ENCODE measurements at places on chromosomes 2 and 18.

- DNase-seq = no peak
These were observed 927.0 kb upstream of the CRIM1 start for GRCh38 chr2:35428548-35428947.

GRCh38 chr2:111135237-111135909 lies 14.7 kb downstream of the BCL2L11 start:
- DNase-seq = no peak

- DNase-seq = no peak
These were observed 2.4 kb downstream of the FARP2 start for GRCh38 chr2:241358470-241358869.

GRCh38 chr2:128416109-128416785 lies 97.6 kb upstream of the HS6ST1 start:
- no peak for DNase-seq

DNA sequence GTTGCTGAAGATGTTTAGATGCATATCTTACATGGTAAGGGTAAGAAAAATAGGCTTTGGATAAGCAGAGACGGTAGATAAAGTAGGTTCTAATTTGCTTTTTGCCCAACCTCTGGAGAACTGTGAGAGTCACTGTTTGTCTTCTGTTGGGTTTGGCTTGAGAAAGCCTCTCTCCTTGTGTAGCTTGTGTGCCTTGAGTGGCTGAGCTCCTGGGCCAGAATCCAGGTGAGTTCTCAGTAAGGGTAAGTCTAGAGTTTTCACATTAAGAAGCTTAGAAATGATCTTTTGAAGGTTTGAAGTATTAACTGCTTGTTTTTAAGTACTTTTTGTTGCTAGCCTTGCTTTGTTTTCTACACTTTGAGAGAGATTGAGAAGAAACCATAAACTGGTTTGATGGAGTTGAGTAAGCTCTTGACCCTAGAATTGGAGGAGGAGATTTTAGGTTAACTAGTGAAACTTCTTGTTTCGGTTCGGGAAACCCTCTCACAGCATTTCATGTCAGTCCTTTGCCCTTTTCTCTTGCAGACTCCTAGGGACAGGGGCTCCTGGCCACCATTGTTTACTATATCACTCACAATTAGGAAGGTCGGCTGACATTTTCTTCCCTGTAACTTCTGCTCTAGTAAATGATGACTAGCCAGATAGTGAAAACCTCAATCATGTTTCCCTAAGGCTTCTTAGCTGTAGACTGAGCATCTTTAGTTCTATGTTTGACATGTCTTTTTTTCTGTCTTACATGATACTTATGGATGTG lies 26.0 kb downstream of the MAP4K4 start:
- no peak for DNase-seq

GRCh38 chr2:74378007-74378406 lies 2.1 kb downstream of the DCTN1 start:
- DNase-seq = no peak

GRCh38 chr2:179550214-179550613 lies 285.6 kb upstream of the SESTD1 start:
- no peak for DNase-seq

- no peak for DNase-seq
These were observed 287.5 kb upstream of the PARD3B start for GRCh38 chr2:204257781-204258180.

- no peak for DNase-seq
These were observed 28.9 kb downstream of the PRKRA start for GRCh38 chr2:178422097-178422496.

DNA sequence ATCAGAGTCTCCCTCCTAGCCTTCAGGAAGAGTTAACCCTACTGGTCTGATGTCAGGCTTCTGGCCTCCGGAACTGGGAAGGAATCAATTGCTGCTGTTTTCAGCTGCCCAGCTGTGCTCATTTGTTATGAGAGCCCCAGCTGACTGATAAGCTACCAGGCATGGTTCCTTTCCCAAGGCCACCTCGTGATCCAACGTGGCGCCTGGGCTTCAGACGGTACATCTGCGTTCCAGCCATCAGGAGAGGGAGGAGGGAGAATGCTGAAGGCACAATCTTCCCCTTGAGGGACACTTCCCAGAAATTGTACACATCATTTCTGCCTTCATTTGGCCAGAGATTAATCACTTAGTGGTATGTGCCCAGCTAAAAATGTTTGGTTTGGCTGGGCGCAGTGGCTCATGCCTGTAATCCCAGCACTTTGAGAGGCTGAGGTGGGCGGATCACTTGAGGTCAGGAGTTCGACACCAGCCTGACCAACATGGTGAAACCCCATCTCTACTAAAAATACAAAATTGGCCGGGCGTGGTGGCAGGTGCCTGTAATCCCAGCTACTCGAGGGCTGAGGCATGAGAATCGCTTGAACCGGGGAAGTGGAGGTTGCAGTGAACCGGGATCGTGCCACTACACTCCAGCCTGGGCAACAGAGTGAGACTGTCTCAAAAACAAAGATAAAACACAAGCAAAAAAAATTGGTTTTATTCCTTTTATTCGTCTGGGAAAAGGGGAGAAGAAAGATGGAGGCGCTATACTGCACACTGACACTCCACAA lies 10.5 kb upstream of the ARMC9 start:
- no peak for DNase-seq

- no peak for DNase-seq
These were observed 34.2 kb upstream of the MLPH start for GRCh38 chr2:237452861-237453260.

DNA sequence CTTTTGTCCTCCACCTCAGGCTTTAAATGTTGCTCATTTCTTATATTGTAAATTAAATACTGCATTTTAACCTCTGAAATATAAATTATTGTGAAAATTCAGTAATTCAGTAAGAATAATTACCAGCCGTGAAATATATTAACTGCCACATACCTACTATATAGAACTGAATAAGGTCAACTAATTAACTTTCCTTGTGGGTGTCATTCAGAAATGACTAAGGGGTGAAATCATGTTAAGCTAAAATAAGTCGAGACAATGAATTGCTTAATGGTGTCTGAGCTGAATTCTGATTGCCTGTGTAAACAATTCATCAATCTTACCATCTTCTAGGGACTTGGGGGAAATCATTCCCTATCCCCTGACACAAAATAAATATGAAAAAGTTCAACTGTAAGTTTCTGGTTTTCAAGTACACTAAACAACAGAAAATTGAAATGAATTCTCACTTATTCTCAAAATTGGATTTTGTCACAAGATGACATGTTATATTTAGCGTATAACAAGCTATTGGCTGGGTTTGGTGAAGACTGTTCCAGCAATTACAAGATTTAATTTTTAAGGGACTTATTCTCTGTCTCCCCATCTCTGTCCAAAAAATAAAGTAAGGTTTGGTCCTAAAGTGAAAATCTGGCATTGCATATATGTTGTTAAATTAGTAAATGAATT lies 255.1 kb downstream of the METTL4 start:
- no peak for DNase-seq

GRCh38 chr18:9876867-9877654 lies 8.7 kb upstream of the TXNDC2 start:
- DNase-seq = no peak

DNA sequence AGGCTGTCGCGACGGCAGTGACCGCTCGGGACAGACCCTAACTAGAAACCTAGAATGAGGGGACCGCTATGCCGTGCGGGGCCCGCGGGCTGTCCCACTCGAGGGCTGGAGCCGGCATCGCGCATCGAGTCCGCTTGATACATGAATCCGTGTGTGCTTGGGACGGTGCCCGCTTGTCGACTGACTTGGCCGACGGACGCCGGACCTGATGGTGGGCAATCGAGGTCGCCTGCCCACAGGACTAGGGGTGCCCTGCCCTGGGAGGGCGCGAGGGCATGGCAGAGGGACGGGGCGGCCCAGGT lies 749 bp upstream of the PTMA start:
- DNase-seq = peak; percentile 49

DNA sequence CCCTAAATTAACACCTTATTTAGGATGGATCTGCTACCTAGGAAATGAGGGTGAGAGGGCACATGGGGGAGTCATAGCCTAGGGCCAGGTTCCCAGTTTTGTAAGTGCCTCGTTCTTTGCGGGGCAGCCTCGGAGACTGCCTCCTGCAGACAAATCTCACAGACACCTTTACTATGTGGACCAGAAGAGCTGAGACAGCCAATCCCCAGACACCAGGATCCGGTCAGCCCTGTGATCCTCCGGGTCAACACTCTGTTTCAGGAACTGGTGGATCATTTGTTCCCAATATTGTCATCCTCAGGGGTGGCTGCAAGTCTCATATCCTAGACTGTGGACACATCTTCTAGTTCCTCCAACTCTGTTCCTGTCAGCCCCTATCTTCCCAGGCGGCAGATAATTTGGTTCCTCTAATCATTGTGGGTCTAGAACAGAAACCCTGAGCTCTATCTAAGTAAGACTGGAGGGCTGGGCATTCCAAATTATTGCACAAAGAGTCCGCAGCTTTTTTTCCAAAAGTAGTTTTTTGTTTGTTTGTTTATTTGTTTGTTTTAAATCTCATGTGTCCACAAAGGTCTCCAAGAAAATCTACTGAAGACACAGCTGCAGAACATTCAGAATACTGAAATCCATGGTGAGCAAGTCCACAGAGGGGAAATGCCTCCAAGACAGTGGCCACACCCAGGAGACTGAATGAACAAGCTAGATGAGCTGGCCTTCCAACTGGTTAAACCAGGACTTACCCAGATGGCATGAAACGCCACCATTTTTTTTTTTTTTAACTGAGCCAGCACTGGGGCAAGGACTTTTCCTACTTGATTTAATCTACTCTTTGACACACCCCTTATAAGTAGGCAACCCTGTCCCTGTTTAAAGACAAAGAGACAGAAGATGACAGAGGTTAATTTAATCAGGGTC lies 6.2 kb upstream of the GDF7 start:
- no peak for DNase-seq

DNA sequence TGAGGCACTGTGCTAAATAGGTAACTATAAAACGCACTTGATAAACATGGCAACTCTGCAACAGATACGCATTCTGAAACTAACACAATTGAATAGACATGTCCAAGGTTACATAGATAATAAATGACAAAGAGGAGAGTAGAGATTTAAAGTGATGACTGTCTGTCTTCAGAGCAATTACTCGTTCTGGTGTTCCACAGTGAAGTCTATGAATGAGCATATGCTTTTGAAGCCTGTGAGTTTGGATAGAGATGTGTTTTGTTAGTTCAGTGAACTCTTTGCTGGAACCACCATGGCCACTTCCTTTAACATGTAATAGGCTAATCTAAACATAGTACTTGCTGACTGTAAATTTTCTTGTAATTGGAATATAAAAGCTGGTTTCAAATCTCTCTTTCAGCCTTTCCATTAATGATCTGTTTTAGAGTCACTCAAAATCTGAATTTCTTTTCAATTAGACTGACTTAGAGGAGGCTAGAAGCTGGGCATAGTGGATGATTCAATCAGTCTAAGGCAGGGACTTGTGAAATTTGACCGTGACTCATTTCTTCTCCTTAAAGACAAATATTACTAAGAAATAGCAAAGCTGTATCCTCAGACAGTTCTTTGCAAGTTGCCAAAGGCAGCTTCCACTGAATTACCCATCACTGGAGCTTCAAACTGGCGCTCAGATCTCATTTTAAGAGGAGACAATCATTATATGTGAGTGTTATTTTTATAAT lies 1130.1 kb upstream of the CELF4 start:
- DNase-seq = no peak

- DNase-seq = no peak
These were observed 74.9 kb downstream of the ATP8B1 start for GRCh38 chr18:57727952-57728807.

DNA sequence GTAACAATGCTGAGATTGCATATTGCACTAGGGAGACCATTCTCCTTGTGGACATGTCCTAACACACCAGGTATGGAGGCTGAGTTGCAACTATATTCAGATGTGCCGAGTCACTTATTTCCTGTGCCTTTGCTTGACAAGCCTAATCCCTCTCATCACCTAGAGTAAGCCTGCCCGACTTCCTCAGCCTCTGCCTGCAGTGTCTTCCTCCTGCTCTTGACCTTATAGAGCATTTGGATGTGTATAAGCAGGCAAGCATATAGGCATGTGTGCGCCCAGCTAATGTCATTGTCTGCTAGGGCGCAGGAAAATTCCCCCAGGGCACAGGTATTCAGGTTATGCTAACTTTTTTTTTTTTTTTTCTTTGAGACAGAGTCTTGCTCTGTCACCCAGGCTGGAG lies 316.9 kb downstream of the CDH2 start:
- no peak for DNase-seq

GRCh38 chr18:31364190-31364589 lies 12.4 kb upstream of the DSG4 start:
- no peak for DNase-seq

DNA sequence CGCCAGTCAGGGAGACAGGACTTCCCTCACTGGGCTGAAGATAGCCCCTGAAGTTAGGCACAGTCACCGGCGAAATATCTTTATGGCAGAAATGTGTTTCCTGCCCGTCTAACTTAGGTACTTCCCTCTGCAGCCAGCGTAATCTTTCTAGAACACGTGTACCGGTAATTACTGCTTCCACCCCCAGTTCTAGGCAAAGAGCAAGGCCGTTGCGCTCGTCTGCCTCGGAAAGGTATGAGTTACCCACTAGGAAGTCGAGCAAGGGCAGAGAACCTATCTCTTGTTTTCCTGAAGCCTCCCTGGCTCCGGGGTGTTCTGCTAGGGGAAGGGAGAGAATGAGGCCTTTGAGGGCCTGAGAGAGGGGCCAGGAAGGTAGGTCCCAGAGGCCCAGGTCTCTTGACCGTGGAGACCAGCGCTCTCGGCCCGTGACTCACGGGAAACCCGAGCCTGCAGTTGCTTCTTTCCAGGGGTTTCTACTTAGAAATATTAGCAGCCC lies 70.0 kb downstream of the TWSG1 start:
- DNase-seq = no peak

GRCh38 chr2:236796236-236796635 lies 226.6 kb downstream of the ACKR3 start:
- no peak for DNase-seq

- DNase-seq = no peak
These were observed 23.8 kb upstream of the PTMA start for GRCh38 chr2:231684314-231685223.

GRCh38 chr2:70087702-70088597 lies 673 bp downstream of the PCBP1 start:
- DNase-seq = no peak

DNA sequence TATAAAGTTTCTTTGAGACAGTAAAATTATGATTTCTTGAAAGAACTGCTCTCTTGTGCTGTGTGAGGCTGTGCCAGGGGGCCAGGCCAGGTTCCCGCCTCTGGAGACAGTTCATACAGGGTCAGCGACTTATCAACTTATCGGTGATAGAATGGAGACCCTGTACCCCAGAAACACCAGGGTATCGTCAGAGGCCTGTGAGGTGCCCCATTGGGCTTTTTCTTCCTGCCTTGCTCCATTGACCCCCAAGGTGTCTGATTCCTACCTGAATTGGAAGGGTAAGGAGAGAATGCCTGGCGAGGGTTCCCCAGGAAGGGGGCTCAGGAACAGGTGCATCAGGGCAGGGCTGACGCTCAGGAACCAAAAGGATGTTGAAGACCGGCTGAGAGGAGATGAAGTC lies 4.3 kb downstream of the DLX1 start:
- DNase-seq = no peak

GRCh38 chr2:99154643-99155536 lies at the start of the genes LIPT1 and TSGA10:
TSS of gene LIPT1 (plus strand) at chr2:99154967. CDS start at chr2:99161958, 6,991 bp downstream.
TSS of gene TSGA10 (minus strand) at chr2:99154942. CDS start at chr2:99109439, 45,503 bp downstream.
- DNase-seq = peak; percentile 89

- no peak for DNase-seq
These were observed 130.7 kb upstream of the TPO start for GRCh38 chr2:1282552-1282951.

GRCh38 chr2:106701203-106702022 lies 184.6 kb downstream of the ST6GAL2 start:
- no peak for DNase-seq

- no peak for DNase-seq
These were observed 42.7 kb upstream of the MSH2 start for GRCh38 chr2:47360283-47360682.
